ENCODE measurements at places on chromosomes 5 and 9.

GRCh38 chr9:107020040-107020530 lies 157.1 kb downstream of the ZNF462 start:
- DNase-seq = peak; percentile 93

DNA sequence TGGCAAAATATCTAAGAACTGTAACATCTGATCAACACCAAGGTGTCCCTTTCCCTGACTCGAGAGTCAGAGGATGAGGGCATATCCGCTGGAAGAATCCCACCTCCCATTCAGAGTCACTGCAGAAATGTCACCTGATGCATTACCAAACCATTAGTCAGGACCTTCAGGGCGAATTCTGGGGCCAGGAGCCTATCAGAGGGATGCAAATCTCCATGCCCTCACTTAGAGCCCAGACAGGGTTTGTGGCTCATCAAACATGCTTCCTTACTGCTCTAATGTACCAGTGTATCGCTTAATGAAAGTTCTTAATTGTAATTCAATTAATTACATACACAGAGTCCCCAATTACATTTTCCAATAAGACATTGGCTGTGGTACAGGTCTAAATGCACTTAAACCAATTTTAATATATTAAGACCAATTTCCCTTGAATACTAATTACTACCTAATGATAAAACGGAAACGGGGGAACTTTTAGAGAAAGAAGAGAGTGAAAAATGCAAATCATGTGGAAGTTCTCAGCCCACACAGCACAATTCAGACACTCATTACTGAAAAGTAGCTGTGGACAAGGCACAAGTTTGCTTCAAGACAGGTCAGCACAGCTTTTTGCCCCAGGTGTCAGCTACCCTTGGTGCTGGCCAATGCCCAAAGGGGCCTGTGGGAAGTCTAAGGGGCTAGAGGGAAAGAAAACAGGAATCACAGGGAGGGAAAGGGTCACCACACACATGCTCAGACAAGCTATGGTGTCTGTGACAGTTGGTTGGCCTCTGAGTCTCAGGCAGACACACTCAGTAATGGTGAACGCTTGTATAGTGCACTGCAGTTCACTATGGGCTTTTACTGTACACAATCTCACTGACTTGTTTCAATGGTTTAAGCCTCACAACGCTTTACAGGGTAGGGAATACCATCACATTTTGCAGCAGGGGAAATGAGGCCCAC lies 211.6 kb downstream of the MAPKAP1 start:
- no peak for DNase-seq

- DNase-seq = no peak
Measured at GRCh38 chr9:36470643-36471290, 70.7 kb upstream of the RNF38 start.

DNA sequence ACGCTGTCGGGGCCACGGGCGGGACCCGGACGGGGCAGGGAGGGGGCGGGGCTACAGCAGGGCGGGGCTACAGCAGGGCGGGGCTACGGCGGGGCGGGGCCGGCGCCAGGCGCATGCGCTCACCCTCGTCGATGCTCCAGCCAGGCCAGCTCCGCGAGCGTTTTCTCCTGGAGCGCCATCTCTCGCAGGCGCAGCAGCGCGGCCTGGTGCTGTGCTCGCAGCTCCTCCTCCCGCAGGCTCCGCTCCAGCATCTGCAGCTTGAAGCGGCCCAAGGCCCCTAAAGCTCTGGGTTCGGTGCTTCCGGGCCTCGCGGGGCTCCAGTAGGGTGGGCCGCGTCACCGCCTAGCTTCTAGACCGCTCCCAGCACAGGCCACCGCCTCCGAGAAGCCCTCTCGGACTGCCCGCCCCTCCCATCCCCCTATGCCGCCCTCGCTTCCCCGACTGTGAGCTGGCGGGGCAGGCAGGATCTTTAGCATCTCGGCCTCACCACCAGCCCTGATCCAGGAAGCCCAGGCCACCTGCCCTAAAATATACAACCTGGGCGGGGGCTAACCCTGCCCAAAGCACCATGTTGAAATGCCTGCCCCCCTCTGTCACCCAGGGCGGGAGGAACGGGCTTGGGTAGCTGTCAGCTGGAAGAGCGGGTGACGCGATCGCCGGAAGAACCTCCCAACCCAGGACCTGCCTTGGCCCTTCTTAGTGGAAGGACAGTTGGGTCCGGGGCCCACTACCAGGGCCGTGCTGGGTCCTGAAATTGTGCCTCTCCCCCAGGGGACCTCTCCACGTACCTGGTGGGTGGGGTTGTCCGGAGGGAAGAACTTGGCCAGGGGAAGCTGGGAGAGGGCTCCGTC lies 21.9 kb upstream of the QSOX2 start:
- peak; percentile 57 for DNase-seq

DNA sequence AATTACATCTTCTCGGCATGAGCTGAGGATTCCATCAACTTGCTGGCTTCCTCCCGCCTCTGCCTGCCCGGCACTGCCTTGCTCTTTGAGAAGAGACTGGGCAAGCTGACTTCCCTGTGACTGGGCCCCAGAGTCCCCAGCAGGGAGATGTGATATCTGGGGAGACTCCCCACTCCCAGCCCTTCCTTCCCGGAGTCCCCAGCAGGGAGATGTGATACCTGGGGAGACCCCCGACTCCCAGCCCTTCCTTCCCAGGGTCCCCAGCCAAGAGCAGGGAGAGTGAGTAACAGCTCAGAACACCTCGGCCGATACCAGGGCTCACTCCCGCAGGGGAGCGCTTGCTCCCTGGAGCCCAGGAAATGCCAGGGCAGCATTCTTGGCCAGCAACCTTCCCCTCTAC lies 90.1 kb upstream of the NEURL1B start:
- no peak for DNase-seq

DNA sequence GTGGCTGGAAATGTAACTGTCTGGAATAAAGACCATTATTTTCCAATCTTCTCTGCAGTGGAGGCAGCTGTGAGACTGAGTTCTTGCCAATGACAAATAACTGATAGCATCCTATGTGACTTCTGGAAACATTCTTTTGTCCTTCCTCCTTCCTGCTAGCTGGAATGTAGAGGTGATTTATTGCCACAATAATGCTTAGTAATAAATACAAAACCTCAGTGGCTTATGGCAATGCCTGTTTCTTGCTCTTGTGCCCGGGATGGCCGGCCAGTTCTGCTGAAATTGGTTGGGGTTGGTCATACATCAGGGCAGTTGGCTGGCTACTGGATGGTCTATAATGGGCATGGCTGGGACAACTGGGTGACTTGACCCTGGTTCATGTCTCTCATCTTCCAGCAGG lies 12.2 kb upstream of the TEX48 start:
- peak; percentile 47 for DNase-seq

DNA sequence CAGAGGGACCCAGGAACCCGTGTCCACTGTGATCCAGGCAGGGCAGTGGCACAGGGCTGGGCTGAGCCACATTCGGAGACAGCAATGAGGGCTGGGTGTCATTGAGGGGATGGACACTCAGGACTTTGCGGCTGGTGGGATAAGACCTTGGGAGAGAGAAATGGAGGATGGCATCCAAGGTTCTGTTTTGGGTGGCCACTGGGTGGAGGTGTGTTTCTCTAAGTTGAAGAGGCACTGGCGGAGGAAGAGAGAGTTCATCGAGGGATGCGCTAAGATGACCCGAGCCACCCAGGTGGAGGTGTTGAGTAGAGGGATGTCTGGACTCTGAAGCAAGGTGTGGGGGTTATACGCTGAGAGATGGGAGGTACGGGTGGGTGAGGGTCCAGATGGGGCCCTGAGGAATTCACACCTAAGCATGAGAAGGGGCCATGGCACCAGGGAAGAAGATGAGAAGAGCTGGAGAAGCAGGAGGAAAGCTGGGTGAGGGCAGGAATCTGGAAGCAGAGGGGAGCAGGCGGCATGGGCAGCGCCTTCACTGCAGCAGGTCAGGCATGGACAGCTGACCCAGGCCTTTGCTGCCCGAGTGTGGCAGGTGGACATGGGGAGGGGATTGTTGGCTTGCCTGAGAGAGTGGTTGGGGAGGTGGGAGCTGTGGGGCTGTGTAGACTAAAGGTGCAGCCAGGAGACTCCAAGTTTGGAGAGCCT lies 2.5 kb upstream of the SLC25A48 start:
- no peak for DNase-seq

DNA sequence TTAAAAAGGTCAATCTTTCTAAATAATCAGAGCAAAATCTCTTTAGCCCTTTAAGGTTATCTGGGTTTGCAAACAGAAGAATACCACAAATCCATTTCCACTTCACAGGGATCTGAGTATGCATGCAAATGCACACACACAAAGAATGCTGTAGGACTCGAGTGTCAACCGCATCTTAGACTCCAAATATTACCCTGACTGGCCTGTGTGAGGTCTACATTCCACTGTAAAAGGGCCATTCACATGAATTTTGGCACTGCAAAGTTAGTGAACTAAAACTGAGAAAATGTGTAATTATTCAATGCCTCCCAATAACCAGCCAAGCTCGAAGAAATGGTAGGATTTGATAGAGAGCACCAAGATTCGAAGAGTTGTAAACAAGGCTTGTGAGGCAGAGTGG lies 199.9 kb downstream of the AGTPBP1 start:
- no peak for DNase-seq
